ENCODE measurements at places on chromosomes 7 and 10. TPM values are rescaled to one million over a fixed set of nuclear protein-coding genes. Genes with fewer than 3 reads are reported as not detected.

The HOXA5 gene
- total RNA-seq, result not detected

The SVOPL gene
- not detected for total RNA-seq

The EPO gene
- not detected for total RNA-seq

The PODXL gene
- 0.47 TPM for total RNA-seq

DNA sequence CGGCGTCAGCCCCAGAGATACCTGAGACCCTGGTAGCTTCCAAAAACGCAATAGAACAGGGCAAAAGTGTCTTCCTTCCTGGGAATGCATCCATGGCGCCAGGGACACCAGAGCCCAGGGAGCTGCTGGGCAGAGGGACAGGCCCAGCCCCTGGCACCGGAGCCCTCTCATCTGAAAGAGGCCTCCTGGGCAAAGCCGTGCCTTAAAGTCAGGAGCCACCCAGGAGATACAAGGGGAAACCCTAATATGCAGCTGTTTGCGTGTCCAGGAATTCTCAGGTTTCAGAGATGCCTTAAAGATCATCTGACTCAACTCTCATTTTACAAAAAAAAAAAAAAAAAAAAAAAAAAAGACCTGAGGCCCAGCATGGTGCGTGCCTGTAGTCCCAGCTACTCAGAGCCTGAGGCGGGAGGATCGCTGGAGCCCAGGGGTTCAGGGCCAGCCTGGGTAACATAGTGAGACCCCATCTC is 28.0 kb downstream of the NUDT1 start:
- H3K27me3 ChIP-seq, result no peaks in the 10 kb centered on the region
- no peaks in the 10 kb centered on the region for H3K36me3 ChIP-seq
- no peaks in the 10 kb centered on the region for H3K4me1 ChIP-seq
- H3K4me3 ChIP-seq, result no peak overlapping the region
- no peak for DNase-seq
- H3K27ac ChIP-seq, result no peak overlapping the region

- DNase-seq, result no peak
- peaks cover 34% of the 10 kb centered on the region for H3K4me1 ChIP-seq
- no peaks in the 10 kb centered on the region for H3K27me3 ChIP-seq
- no peak overlapping the region for H3K4me3 ChIP-seq
- peaks cover 6% of the 10 kb centered on the region for H3K36me3 ChIP-seq
Observed at GRCh38 chr10:102775935-102776669, 32.4 kb downstream of the WBP1L start.

- peaks cover 15% of the 10 kb centered on the region for H3K27me3 ChIP-seq
- no peaks in the 10 kb centered on the region for H3K4me1 ChIP-seq
- H3K27ac ChIP-seq, result no peak overlapping the region
- H3K4me3 ChIP-seq, result no peak overlapping the region
- no peaks in the 10 kb centered on the region for H3K36me3 ChIP-seq
Observed at GRCh38 chr10:111338035-111338434, 261.2 kb downstream of the ADRA2A start.

All from T-helper 17 cell (primary cell).